ENCODE measurements at places on chromosomes 4 and X.
A peak's percentile ranks its signal among the peaks of the same experiment; 100 is the strongest.

DNA sequence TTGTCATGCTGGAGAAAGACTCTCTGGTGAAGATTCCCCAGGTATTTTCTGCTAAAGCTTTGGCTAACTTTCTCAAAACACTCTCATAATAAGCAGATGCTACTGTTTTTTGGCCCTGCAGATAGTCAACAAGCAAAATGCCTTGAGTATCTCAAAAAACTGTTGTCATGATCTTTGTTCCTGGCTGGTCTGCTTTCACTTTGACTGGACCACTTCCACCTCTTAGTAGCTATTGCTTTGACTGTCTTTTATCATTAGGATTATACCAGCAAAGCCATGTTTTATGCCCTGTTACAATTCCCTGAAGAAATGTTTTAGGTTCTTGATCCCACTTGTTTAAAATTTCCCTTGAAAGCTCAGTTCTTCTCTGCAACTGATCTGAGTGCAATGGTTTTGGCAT lies 231.5 kb downstream of the SLC7A11 start:
- no peak for DNase-seq

GRCh38 chr4:70838204-70838603 lies 1.5 kb downstream of the GRSF1 start:
- no peak for DNase-seq

- no peak for DNase-seq
Measured at GRCh38 chr4:37690976-37691375, 4.8 kb upstream of the RELL1 start.

- no peak for DNase-seq
Measured at GRCh38 chr4:39759569-39759968, 61.6 kb downstream of the UBE2K start.

GRCh38 chr4:129218360-129218759 lies 122.4 kb downstream of the C4orf33 start:
- no peak for DNase-seq

DNA sequence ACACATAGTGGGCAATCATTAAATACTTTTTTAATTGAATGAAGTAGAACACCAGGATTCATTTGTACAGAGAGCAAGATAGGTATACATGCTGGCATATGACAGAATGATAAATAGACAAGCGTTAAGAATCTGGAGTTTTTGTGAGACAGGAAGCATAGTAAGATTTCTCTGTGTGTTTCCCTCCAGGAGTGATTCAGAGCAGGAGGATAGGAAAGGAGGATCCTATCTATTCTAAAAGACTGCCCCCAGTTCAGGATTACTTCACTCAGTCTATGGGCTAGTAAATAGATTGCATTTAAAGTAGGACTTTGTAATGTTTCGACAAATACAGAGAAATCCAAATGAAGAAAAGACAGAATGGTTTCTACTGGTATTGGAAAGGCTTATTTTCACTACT lies 423.7 kb downstream of the PDGFC start:
- DNase-seq = no peak

GRCh38 chrX:34634349-34634748 lies 22.7 kb downstream of the TMEM47 start:
- DNase-seq = no peak

GRCh38 chrX:20378233-20378920 lies 111.7 kb upstream of the RPS6KA3 start:
- DNase-seq = no peak

GRCh38 chr4:74058048-74058651 lies 19.7 kb upstream of the CXCL3 start:
- no peak for DNase-seq

- DNase-seq = peak; percentile 63
Measured at GRCh38 chrX:68511255-68511654, 12.4 kb downstream of the YIPF6 start.

DNA sequence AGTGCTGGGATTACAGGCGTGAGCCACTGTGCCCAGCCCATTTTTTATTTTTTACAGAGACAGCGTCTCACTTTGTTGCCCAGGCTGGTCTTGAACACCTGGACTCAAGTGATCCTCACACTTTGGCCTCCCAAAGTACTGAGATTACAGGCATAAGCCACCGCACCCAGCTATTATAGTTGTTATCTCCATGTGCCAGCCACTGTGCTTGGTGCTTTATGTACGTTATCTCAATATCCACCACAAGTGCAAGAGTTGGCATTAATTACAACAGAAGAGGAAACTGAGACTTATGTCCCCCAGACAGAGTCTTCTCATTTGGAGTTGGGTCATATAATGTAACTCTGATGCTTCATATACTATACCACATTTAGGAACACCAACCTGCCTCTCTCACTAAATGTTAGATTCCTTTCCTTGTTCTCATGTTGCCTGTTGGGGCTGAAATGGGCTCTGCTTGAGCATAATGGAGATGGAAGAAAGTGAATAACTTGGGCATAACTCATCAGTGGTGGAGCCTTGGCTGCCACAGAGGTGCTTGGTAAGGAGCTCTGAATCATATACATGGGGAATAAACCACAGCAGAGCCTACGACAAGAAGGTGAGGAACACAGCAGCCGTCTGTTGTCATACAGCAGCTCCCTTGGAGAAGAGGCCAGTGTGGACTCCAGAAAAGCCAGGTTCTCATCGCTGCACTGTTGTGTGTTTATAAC lies 84.3 kb downstream of the SPRY1 start:
- DNase-seq = no peak

DNA sequence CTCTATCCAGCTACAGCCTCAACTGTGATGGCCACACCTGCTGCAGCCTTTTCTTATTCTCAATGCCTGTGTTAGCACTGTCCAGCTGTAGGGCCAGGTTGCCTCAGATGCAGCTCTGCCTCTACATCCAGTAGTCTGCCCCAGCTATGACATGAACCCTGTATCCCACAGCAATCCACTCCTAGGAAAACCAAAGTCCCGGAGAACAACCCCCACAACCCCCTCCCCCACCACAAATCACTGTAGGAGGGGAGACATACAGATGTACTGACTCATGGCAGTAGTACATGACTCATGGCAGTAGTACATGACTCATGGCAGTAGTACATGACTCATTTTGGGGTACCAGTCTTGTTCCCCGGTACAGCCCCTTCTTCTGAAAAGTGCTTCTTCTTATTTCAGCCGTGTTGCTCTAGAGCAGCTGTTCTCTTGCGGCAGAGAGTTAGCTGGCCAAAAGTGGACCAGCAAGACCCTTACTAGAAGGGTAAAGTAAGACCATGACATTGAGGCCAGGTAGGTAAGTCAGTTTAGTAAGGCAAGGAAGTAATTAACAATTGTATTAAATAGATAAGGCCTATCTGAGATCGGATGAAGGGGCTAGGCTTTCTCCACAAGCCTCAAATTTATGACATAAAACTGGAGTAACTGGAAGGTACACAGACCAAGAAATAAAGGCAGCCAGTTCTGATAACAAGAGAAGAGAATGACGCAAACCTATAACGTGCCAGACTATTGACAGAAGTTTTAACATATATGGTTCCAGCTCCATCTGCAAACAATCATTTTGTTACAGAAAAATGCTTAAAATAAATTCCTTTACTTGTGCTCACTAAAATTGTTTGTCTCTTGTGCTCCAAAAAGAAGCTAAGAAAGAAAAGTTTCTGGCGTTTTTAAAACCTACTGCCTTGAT lies 221.4 kb downstream of the TACR3 start:
- DNase-seq = peak; percentile 38

DNA sequence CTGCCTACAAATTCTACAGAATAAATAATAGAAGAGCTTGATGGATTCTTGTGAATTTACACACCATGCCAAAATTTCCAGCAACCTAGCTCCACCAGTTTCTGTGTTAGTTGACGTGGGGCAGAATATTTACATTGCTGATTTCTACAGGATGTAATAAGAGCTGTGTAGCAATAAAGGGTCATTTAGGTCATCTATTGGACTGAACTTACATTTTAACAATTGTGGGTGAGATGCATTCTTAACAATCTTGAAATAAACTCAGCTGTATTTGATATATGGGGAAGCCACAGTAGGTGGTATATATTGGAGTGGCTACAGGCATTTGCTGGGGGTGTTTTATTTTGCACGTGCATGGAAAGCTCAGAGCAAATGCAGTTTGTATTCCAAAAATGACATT lies 655.3 kb downstream of the IQCM start:
- no peak for DNase-seq

DNA sequence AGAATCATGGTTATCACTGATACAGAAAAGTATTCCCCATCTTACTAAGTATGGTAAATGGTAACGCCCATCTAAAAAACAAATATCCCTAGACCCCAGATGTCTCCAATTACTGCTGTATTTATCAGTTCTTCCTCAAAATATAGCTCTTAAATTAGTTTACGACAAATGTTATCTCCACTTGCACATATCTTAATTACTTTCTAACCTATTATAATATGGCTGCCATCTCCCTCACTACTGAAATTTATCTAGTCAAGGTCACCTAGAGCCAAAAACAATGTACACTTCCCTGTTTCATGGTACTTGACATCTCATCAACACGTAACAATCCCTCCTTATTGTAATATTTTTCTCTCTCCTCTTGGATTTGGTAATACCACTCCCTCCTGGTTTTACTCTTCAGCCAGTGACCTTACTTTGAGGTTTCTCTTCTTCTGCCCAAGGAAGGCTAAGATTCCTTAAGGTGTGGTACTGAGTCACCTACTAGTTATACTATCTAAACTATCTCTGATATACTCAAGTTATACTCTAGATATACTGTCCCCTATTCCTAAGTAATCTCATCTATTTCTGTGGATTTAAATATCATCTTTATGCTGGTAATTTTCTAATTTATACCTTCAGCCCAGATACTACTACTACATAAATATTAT lies 8.6 kb downstream of the LCORL start:
- no peak for DNase-seq

DNA sequence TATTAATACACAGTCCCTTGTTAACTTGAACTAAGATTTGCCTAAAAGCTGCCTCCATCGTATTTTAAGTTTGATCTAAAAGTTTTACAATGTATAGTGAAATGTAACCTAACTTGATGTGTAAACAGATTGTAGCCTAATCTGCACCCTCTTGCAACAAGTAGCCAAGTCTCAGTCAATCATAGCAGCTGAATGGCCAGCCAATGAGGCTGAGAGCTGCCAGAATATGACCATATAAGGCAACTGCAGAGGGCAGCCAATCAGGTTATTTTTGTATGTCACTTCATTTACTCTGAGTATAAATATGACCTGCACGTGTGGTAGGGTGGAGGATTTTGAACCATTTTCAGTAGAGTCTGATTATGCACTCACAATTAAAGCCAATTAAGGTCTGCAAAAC lies 51.2 kb upstream of the SPANXN3 start:
- DNase-seq = no peak

DNA sequence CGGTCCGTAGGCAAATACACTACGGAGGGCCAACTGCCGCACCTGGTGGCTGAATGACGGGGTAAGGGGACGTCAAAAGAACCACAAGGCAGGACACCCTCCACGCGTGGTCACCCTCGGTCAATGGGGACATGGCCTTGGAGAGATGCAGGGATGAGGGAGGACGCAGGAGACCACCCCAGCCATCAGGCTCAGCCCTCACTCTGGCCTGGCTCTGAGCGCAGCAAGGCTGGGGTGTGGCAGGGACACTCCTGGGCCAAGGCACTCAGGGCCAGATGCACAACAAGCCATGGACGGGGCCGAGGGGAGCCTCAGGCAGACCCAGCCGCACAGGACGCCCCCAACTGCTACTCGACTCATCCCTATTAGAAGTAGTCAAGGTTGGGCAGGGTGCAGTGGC lies 36.5 kb downstream of the GAK start:
- DNase-seq = no peak

- no peak for DNase-seq
Measured at GRCh38 chrX:13471269-13471668, 98.1 kb upstream of the EGFL6 start.

DNA sequence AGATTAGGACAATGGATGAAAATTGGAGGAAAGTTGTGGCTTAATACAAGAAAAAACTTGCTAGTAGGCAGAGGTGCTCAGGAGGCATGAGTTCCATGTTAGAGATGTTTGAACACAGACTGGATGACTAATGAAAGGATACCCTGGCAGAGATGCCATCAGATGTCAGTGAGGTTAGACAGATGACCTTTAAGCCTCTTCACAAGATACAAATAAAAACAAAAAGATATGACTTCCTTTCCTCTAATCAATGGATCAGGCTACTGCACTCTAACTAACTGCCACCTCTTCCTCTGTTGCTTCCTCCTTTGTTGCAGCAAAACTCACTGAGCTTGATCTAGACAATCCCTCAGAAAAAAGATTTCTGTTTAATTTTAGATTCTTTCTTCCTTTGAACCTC lies 14.7 kb downstream of the STAP1 start:
- no peak for DNase-seq

- no peak for DNase-seq
Measured at GRCh38 chr4:170497689-170498088, 407.9 kb upstream of the AADAT start.

- DNase-seq = no peak
Measured at GRCh38 chr4:139660568-139661043, 5.0 kb upstream of the MGST2 start.

DNA sequence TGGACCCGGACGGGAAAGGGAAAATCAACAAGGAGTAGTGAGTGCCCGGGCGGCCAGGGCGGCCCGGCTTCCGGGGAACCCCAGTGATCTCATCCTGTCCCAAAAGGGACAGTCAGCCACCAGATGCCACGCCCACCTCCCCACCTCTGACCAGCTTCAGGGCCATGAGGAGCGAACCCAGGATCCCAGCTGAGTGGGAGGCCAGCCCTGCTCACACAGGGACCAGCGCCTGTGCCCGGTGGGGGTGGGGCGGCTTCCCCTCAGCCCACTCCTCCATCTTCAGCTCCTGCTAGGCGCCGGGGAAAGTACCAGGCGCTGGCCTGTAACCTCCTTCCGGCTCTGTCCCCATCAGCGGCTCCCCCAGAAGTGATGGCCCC lies 6.2 kb downstream of the MYL5 start:
- DNase-seq = peak; percentile 71

GRCh38 chrX:42754603-42755002 lies 23.4 kb downstream of the PPP1R2C start:
- DNase-seq = no peak

DNA sequence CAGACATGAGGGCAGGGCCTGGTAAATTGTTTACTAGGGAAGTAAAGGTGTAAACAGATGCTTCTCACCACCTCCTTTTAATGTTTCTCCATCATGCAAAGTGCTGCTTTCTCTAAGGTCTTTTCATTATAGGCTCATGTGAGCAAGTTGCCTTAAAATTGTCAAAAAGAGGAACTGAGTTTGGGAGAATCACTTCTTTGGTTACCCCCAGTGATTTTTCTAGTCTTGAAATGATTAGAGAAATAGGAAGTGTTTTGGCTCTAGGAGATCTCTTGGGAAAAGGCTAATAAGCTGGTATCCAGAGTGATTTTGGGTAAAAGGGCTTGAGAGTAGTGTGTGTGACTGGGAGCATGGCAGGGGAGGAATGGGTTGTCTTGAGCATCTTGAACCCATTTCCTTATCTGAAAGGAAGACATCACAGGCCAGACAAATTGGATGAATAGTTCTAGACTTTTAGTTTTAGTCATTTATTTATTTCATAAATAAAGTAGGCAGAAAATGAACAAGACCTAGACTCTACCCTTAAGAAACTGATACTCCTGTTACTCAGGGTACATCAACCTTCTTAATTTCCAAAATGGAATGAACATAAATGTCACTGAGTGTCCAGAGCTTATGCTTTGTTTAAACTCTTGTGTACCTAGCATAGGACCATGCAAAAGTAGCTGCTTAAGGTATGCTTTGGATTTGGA lies 14.2 kb downstream of the GRPR start:
- no peak for DNase-seq
